Anterior cingulate cortex (tissue), 58 donors: ENCODE measurements at places on chromosomes 13 and 19.

DNA sequence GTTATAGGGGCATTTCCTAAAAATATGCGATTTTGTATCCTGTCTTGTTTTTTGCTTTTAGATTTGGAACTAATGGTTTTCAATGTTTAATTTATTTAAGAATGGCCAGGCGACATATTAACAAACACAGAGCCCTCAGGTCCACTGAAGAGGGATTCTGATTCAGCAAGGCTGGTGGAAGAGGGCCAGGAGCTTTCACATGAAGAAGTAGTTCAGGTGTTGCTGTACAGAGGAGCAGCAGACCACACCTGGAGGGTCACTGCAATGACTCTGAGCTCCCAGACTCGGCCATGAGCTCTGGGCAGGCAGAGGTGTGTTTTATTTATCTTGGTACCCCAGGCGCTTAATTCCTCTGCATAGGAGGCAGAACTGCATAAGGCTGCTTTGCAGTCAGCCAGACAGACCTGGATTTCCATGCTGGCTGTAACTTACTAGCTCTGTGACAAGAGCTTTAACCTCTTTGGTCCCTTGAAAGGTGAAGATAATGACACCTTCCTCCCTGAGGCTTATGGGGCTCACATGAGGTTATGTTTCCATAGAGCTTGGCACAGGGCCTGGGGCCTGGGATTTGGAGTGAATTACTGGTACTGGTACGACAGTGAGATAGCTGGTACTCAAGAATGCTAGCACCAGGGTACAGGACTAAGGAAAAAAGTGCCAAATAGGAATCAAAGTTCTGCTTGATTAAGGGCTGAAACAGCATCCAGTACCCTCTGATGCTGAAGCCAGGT, 184.7 kb downstream of the OXGR1 start:
- no peak for DNase-seq

- no peak for DNase-seq
These were observed 194.1 kb downstream of the NUFIP1 start for GRCh38 chr13:44795176-44795575.

DNA sequence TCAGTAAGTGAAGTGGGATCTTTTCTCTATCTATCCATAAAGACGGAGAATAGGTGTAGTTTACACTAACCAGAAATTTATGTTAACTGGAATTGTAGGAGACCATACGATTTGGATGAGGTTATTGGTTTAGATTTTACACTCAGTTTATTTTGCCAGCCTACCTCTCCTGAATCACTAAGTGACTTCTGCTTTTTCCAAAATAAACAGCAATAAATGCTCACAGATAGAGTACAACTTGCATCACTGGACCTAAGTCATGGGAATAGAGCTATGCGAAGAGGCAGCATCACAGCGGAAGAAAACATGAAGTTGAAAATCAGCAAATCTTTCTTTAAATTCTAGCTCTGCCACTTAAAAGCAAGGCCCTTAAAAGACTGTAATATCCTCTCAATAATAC, 781.0 kb downstream of the LIG4 start:
- no peak for DNase-seq

- no peak for DNase-seq
These were observed 5.2 kb upstream of the ZNF836 start for GRCh38 chr19:52176574-52176973.

- DNase-seq: no peak
These were observed 401.2 kb downstream of the IRS2 start for GRCh38 chr13:109385242-109385560.

GRCh38 chr13:86839221-86839620, 832.0 kb upstream of the SLITRK5 start:
- no peak for DNase-seq
